ENCODE measurements at places on chromosomes 11 and 22.

DNA sequence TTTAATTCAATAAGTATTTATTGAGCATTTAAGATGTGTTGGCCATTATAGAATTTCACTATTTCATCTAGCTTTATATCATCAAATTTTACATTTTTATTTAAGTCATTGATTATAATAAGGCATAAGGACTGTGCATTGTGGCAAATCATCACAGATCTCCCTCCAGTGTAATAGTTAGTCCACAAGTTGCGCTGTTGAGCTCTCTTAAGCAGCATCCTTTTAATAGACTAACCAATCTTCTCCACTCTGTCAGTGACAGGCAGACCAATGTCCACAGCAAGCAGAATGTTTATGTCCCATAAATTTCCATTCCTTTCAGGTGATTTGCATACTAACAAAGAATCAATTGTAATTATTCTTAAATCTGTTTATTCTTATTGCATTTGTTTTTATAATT lies 595.3 kb upstream of the CCDC90B start:
- no peak for DNase-seq

GRCh38 chr11:130480186-130480585 lies 31.7 kb downstream of the ADAMTS15 start:
- DNase-seq = no peak

GRCh38 chr11:575313-575995 lies 816 bp upstream of the PHRF1 start:
- no peak for DNase-seq

DNA sequence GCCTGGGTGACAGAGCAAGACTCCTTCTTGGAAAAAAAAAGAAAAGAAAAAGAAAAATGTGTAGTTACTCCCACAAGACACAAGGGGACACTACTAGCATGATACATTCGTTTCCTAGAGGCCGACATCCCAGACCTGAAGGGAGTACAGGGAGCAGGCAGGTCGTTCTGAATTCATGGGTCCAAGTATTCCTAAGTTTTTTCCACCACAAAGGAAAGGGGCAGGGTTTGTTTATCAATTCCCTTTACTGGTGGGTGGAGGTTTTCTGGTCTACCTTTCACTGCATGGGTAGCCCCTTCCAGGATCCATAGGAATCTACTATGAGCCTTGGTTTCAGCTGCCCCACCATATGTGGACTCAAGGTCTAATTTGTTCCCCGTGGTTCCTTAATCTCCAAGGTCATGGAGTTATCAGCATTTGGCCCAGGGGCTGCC lies 11.8 kb downstream of the TIGD3 start:
- DNase-seq = no peak

DNA sequence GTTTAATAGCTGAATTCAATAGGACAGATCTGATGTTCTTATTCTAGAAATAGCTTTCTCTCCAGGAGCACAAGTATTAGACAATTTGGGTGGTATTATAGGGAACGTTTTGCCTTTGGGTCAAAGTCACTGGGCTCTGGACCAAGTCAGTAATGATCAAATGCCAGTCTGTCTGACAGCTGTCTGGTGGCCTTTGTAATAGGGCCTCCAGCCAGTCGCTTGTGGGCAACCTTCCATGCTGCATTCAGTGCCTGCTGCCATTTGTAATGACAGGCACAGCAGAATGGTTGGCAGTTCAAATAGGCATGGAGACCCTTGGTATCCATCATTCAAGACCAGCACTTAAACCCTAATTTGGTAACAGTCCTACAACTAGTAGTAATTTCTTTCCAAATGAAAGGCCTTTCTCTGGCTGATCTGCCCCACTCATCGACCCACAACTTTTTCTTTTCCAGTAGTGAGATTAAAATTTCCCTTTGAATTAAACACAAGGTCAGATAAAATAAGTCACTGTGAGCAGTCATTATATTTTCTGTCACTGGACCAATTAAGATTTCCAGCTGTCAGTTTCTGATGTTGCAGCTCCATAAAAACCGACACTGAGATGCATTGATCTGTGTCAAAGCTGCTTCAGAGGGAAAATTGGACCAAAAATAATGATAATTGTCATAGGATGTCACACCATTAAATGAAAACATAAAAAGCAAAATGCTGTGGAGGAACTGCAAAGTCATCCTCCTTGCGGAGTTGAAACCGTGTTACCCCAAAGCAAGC lies 1038.1 kb downstream of the LRRC4C start:
- DNase-seq = no peak

DNA sequence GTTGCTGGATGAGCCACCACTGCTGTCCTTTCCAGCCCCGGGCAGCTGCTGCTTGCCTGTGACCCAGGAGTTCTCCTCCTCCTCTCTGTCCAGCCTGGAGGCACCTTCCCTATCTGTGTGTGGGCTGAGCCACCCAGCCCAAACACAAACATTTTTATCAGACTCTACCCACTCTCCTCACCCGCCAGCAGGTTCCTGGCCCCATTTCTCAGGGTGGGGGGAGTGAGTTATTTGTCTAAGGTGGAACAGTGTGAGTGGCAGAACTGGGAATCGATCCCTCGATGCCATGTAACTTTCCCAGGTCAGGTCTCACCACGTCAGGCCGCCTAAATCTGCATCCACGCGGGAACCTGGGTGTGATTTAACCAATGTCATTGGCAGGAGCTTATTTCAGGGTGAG lies 20.8 kb upstream of the SMIM38 start:
- no peak for DNase-seq

DNA sequence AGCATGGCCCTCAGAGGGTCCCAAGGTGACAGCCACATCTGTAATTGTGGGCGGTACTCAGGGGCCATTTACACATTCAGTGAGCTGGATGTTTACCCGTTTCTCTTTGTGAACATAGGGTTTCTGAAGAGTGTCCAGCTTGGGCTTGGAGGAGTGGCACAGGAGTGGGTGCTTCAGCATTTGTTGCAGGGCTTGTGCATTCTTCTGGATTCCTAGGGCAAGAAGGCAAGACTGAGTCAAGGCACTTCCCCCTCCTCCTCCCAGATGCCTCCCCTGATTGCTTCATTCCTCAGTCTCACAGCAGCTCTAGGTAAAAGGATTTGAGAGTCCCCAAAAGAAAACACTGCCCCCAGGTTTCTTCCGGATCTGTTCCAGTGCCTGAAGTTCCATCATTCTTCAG lies 95.4 kb downstream of the RNF169 start:
- DNase-seq = no peak

- no peak for DNase-seq
These were observed 14.5 kb upstream of the PHLDA2 start for GRCh38 chr11:2943711-2944118.

- DNase-seq = no peak
These were observed 8.7 kb upstream of the HIPK3 start for GRCh38 chr11:33248416-33248971.

Measured in esophagus squamous epithelium (tissue), 5 donors.